ENCODE measurements at places on chromosomes 11 and 22.
A peak's percentile ranks its signal among the peaks of the same experiment; 100 is the strongest.

DNA sequence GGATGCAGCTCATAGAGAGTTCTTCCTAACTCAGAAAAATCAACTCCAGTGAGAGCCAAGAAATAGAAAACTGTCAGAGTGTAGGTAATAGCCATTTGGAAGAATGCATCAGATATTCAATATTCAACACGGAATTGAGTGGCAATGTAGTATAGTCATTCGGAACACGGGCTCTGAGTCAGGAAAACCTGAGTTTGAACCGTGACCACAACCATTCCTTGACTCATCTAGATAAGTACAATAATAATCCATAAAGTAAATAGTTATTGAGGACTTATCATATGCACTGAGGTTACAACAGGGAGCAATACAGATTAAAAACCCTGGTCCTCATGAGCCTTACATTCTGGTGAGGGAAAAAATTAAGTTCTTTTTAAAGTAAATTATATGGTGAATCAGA lies 62.6 kb upstream of the PHF21A start:
- no peak for DNase-seq

- DNase-seq = no peak
Measured at GRCh38 chr11:54558919-54559318, 44.9 kb downstream of the OR4C46 start.

GRCh38 chr11:17718015-17718414 lies 1.4 kb upstream of the MYOD1 start:
- no peak for DNase-seq

DNA sequence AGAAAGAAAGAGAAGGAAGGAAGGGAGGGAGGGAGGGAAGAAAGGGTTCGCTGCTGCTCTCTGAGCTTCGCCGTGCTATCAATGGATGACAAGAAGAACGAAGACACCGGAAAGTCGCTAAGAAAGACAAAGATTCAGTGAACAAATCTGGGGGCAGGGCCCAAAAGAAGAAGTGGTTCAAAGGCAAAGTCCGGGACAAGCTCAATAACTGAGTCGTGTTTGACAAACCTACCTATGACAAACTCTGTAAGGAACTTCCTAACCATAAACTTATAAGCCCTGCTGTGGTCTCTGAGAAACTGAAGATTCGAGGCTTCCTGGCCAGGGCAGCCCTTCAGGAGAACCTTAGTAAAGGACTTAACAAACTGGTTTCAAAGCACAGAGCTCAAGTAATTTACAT lies 2.9 kb upstream of the TTLL1 start:
- DNase-seq = no peak

DNA sequence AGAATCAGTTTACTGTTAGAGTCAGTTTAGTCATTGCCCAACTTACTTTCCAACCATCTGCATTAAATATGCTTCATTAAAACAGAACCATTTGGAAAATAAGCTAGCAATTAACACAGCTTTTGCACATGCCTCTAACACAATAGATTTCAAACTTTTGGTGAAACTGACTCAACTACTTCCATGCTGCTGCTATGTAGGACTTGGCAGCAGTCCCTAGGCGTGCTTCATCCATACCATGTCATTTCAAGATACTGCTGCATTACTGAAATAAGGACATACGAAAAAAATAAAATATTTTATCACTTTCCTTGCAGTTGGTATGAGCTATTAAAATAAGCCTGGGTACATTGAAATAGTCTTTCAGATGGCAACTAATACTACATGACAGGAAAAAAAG lies 65.5 kb upstream of the SOX6 start:
- no peak for DNase-seq

GRCh38 chr22:48055827-48056226 lies 1293.4 kb downstream of the TBC1D22A start:
- DNase-seq = no peak

GRCh38 chr22:38030311-38031133 lies 26.7 kb upstream of the PICK1 start:
- no peak for DNase-seq

DNA sequence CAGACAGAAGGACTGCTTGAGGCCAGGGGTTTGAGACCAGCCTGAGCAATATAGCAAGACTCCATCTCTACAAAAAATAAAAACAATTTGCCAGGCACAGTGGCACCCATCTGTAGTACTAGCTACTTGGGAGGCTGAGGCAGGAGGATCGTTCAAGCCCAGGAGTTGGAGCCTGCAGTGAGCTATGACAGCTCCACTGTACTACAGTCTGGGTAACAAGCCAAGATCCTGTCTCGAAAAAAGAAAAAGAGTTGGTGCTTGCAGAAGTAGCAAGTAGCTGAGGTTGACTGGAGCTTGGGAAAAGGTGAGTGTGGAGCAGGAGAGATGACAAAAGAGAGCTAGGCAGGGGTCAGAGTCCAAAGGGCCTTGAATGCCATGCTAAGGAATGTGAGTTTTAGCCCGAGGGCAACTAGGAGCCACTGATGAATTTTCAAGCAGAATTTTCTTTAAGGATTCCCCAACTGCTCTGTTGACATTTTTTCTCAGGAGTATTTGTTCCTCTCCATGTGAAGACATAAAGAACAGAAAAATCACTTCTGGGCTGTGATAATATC lies 3.1 kb downstream of the AP1B1 start:
- no peak for DNase-seq

GRCh38 chr11:2711161-2711560 lies 11.4 kb upstream of the KCNQ1OT1 start:
- no peak for DNase-seq

- DNase-seq = peak; percentile 69
Measured at GRCh38 chr22:31278626-31279326, 13.5 kb downstream of the PIK3IP1 start.

GRCh38 chr11:42253156-42253555 lies 793.7 kb upstream of the LRRC4C start:
- no peak for DNase-seq

- DNase-seq = no peak
Measured at GRCh38 chr11:122336706-122337105, 220.7 kb upstream of the BLID start.

GRCh38 chr11:14118072-14118471 lies 155.5 kb downstream of the SPON1 start:
- DNase-seq = no peak

- no peak for DNase-seq
Measured at GRCh38 chr11:46338988-46339666, 8.1 kb upstream of the DGKZ start.

DNA sequence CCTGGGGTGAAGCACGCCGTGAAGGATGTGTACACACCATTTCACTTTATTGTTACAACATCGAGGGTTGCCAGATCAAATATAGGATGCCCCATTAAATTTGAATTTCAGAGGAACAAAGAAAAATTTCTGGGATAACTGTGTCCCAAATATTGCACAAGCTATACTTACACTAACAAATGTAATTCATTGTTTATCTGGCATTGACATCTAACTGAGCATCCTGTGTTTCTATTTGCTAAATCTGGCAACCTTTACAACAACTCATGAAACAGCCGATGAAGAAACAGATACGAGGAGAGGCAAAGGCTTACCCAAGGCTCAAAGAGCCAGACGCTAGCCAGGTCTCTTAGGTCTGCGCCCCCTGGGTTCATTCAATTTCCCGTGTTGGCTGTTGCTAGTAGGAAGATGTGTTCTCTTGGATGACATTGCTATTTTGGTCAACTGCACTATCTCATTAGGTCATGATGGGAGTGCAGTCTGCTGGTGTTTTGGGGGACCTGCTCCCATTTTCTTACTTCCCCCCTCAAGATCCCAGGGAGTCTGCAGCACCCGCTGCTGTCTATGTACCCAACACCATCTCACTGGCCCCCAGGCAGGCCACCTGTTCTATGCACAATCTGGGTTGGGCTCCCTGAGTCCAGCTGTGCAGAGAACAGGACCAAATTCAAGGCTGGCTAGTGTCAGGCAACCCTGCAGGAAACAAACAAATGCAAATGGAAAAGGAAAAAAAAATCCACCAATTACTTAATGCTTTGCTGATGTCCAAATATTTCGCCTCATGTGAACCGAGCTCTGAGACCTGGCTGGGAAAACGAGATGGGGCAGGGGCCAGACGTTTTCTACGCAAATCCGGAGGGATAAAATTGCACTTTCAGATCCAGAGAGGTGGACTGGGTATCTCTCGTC lies 560.9 kb downstream of the MIAT start:
- DNase-seq = no peak

GRCh38 chr11:76077575-76078150 lies 128.6 kb downstream of the WNT11 start:
- DNase-seq = no peak

DNA sequence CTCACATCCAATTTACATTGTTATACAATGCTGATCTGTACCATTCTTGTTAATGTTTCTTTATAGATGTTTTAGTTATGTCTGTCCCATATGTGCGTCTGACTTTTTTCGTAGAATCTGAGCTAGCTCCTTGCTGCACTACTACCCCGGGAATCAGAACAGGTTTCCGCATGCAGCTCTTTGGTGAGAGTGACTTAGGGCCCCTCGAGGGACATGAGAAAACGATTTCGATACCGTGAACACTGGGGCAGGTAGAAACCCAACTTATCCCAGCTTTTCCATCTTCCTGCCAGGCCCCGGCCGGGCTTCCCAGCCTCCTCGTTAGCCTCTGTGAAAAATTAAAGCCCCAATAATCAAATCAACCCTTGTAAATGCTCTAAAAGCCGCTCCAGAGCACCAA lies 23.4 kb upstream of the PKNOX2 start:
- DNase-seq = no peak

GRCh38 chr11:86812322-86812670 lies 12.0 kb downstream of the PRSS23 start:
- DNase-seq = no peak

DNA sequence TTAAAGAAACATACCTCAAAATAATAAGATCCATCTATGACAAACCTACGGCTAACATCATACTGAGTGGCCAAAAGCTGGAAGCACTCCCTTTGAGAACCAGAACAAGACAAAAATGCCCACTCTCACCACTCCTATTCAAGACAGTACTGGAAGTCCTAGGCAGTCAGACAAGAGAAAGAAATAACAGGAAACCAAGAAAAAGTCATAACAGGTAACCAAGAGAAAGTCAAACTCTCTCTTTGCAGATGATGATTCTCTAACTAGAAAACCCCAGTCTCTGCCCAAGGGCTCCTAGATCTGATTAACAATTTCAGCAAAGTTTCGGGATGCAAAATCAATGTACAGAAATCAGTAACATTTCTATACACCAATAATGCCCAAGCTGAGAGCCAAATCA lies 35.6 kb downstream of the TMEM123 start:
- peak; percentile 39 for DNase-seq

GRCh38 chr22:37764622-37765021 lies 43.1 kb upstream of the GCAT start:
- DNase-seq = no peak

DNA sequence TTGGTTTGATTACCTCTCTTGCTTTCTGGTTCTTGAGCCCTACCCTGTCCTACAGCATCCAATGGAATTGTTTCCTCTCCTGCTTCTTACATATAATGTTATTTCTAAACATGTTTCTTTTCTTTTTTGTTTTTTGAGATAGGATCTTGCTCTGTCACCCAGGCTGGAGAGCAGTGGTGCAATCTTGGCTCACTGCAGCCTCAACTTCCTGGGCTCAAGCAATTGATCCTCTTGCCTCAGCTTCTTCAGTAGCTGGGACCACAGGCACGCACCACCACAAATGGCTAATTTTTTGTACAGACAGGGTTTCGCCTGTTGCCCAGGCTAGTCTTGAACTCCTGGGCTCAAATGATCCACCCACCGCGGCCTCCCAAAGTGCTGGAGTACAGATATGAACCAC lies 105.9 kb downstream of the SGSM3 start:
- DNase-seq = no peak

Measured in CD4-positive, alpha-beta T cell treated with Interleukin-12 subunit alpha and Interleukin-12 subunit beta, for 1 hour (primary cell).